ENCODE measurements at places on chromosomes 4 and X. TPM values are rescaled to one million over a fixed set of nuclear protein-coding genes. Genes with fewer than 3 reads are reported as not detected.

Gene PAGE2
- not detected for total RNA-seq

Gene CT45A5
- not detected for total RNA-seq

Gene MAPK10
- 1.8 TPM for total RNA-seq

Gene HEPH
- 0.22 TPM for total RNA-seq

Gene SLITRK4
- total RNA-seq, result 7.0 TPM

Gene WDR17
- total RNA-seq, result 0.66 TPM

Gene DUSP9
- total RNA-seq, result under 0.01 TPM

Gene TLR3
- total RNA-seq, result 1.7 TPM

Gene SPANXD
- not detected for total RNA-seq

Gene BST1
- 62.6 TPM for total RNA-seq

Gene TMSB15A
- 1.0 TPM for total RNA-seq

Gene TLL1
- total RNA-seq, result 0.22 TPM

Gene STBD1
- 4.0 TPM for total RNA-seq

Gene BEND2
- not detected for total RNA-seq

Gene MGARP
- 3.3 TPM for total RNA-seq

Gene PFKFB1
- total RNA-seq, result not detected

Gene NEUROG2
- total RNA-seq, result not detected

Gene SPIN3
- 5.4 TPM for total RNA-seq

Gene F11
- total RNA-seq, result not detected

Gene CDS1
- total RNA-seq, result under 0.01 TPM

Gene ITM2A
- total RNA-seq, result not detected

Gene TMPRSS11D
- total RNA-seq, result not detected

Gene ZC4H2
- 3.7 TPM for total RNA-seq

Gene DOK7
- total RNA-seq, result not detected

Gene FRMD7
- not detected for total RNA-seq

Gene ZFP92
- under 0.01 TPM for total RNA-seq

Gene DMRTC1B
- not detected for total RNA-seq

Gene NUDT10
- total RNA-seq, result 0.14 TPM

Gene MAGEA2
- not detected for total RNA-seq

Gene TRAM1L1
- total RNA-seq, result 1.9 TPM

Gene PABPC5
- total RNA-seq, result not detected

Gene SFRP2
- not detected for total RNA-seq

Gene EGFL6
- total RNA-seq, result 7.7 TPM

Gene MXRA5
- total RNA-seq, result 10.1 TPM

Gene MAGEA1
- total RNA-seq, result not detected

Gene F8A2
- total RNA-seq, result not detected

Gene NUP62CL
- total RNA-seq, result not detected

Gene DACH2
- 0.14 TPM for total RNA-seq

Gene CT45A1
- not detected for total RNA-seq

Gene RASGEF1B
- not detected for total RNA-seq
